Activated CD4-positive, alpha-beta T cell treated with anti-CD3 and anti-CD28 coated beads, Interleukin-2, amount 10 ng/mL, durations not matched to agents 24 days and 14 days (primary cell): ENCODE measurements at places on chromosomes 16 and 17. TPM values are rescaled to one million over a fixed set of nuclear protein-coding genes. Genes with fewer than 3 reads are reported as not detected.

TMEM235 gene
- not detected in 2 replicates for total RNA-seq

OTOA gene
- 0.12 TPM in 1 of 2 replicates, not detected in the other for total RNA-seq

AFMID gene
- total RNA-seq: 31.0 and 33.4 TPM in 2 replicates

CD300LG gene
- not detected in 2 replicates for total RNA-seq

OR1A1 gene
- not detected in 2 replicates for total RNA-seq

ASPA gene
- not detected in 2 replicates for total RNA-seq

FAAP100 gene
- total RNA-seq: 72.2 and 76.5 TPM in 2 replicates

PDILT gene
- not detected in 2 replicates for total RNA-seq

TNP2 gene
- total RNA-seq: not detected in 2 replicates

HIRIP3 gene
- 45.9 and 47.7 TPM in 2 replicates for total RNA-seq

CDH3 gene
- total RNA-seq: 0.19 and 0.37 TPM in 2 replicates

CCDC200 gene
- total RNA-seq: 0.65 and 0.92 TPM in 2 replicates

ST6GALNAC1 gene
- 0.35 and 0.38 TPM in 2 replicates for total RNA-seq
